Stomach (tissue), 19 donors: ENCODE measurements at places on chromosomes 16 and 17.

DNA sequence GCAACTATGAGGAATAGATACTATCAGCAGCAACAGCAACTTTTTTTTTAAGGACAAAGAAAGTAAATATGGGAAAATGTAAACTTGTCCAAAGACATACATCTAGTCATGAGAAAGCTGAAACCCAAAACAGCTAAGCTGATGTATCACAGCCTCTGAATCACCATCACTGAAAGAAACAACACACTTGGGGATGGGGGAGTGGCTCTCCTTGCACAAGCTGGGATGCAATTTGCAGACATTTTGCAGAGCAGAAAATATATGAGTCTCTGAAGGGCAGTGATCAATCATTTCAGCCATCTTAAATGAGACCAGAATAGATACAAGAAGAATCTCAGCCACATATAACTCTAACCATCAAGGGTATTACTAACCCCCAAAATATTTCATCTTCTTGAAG lies 79.1 kb downstream of the GRIN2A start:
- DNase-seq, result no peak

GRCh38 chr17:50882851-50883250 lies 16.7 kb upstream of the TOB1 start:
- DNase-seq, result no peak

GRCh38 chr17:70658317-70658716 lies 489.0 kb downstream of the KCNJ2 start:
- DNase-seq, result no peak

GRCh38 chr17:6476076-6476809 lies 32.0 kb downstream of the PIMREG start:
- no peak for DNase-seq

GRCh38 chr17:81651692-81652091 lies 4.7 kb downstream of the PDE6G start:
- DNase-seq, result no peak

GRCh38 chr17:10549096-10549842 lies at the start of gene MYH2:
TSS of gene MYH2 (minus strand) at chr17:10549658. CDS start at chr17:10547920, 1,738 bp downstream.
- no peak for DNase-seq

GRCh38 chr17:60398227-60398959 lies 6.5 kb upstream of the USP32 start:
- DNase-seq, result peak; percentile 16

GRCh38 chr16:4522051-4522581 lies 16.5 kb downstream of the CDIP1 start:
- DNase-seq, result peak; percentile 68

DNA sequence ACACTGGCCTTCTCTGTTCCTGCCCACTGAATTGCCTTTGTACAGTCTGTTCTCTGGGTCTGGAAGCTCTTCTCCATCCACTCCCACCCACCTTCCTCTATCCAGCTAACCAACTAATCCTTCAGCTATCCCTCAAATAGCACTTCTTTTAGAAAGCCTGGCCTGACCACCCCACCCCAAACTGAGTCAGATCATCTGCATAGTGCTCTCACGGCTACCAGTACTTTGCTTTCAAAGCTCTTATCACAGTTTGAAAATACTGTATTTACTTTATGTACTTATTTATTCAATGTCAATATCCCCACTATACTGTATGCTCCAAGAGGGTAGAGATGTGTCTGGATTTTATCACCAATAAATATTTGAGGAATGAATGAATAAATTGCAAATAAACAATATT lies 4.5 kb upstream of the CLDN7 start:
- no peak for DNase-seq

- DNase-seq, result no peak
Measured at GRCh38 chr17:62975206-62975605, 9.2 kb downstream of the TANC2 start.

DNA sequence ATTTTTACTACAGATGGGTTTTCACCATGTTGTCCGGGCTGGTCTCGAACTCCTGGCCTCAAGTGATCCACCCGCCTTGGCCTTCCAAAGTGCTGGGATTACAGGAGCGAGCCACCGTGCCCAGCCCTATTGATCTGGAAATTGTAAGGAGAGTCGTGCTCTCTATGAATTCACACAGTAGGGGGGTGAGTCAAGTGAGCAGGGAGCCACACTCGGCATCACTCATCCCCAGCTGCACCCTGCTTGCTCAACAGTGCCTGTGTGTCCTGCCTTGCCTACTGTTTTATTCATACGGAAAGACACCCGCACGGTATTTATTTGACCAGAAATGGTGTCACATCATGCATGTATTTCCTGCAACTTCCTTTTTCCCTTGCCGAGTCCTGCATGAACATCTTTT lies 157.2 kb upstream of the FOXF1 start:
- no peak for DNase-seq

- DNase-seq, result no peak
Measured at GRCh38 chr16:85142771-85143211, 30.5 kb upstream of the CIBAR2 start.

DNA sequence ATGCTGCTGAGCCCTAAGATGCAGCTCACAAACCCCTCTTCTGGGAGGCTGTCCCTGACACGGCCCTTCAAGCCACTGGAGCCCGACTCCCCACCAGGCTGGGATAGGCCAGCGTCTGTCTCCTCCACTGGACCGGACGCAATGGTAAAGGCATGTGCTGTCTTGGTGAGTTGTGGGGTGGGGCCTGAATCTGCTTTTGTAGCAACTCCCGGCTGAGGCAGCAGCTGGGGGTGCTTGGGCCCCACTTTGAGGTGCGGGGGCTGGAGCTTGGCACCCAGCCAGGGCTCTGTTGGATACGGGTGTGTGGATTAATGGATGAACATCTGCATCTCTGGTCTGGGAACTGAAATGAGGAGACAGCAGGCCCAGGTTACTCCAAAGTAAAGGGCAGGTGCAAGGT lies 3.5 kb upstream of the NLRC3 start:
- no peak for DNase-seq

- DNase-seq, result peak; percentile 86
Measured at GRCh38 chr17:1769822-1770477, 8.1 kb downstream of the SERPINF1 start.
